ENCODE measurements at places on chromosomes 3 and 15. TPM values are rescaled to one million over a fixed set of nuclear protein-coding genes. Genes with fewer than 3 reads are reported as not detected.

GRCh38 chr3:177835008-177835407 is 637.7 kb upstream of the TBL1XR1 start:
- no peak overlapping the region for H3K27ac ChIP-seq
- DNase-seq = no peak
- H3K27me3 ChIP-seq = no peaks in the 10 kb centered on the region
- no peak overlapping the region for H3K4me3 ChIP-seq
- H3K36me3 ChIP-seq = no peaks in the 10 kb centered on the region

GRCh38 chr3:53142986-53143385 is 12.8 kb upstream of the RFT1 start:
- H3K27ac ChIP-seq = no peak overlapping the region
- H3K27me3 ChIP-seq = no peaks in the 10 kb centered on the region
- H3K36me3 ChIP-seq = no peaks in the 10 kb centered on the region
- DNase-seq = no peak
- no peak overlapping the region for H3K4me3 ChIP-seq

DNA sequence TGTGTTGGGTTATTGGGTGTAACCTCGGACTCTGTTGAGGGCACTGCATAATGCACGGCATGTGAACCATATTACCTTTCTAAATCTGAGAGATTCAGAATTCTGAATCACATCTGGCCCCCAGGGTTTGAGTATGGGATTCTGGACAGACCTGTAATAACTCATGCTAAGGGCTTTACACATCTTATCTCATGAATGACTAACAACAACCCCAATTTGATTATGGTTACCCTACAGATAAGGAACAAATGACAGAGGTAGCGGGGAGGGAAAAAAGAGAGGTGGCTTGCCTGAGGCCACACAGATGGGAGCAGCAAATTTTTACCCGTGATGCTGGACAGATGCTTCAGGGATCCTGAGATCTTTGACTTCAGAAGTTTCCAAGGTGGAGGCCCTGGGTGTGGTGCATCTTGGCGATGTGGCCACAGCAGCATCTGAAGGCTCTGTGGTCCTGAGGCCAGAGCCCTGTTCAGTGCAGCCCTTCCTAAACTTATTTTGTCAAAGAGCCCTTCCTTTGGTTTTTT is 43.8 kb downstream of the POMGNT2 start:
- H3K36me3 ChIP-seq = no peaks in the 10 kb centered on the region
- no peak overlapping the region for H3K4me3 ChIP-seq
- H3K4me1 ChIP-seq = no peaks in the 10 kb centered on the region
- H3K27me3 ChIP-seq = no peaks in the 10 kb centered on the region
- H3K27ac ChIP-seq = no peak overlapping the region

- H3K4me3 ChIP-seq = peak overlapping the region; percentile 71
- DNase-seq = no peak
- H3K27me3 ChIP-seq = no peaks in the 10 kb centered on the region
- H3K4me1 ChIP-seq = peaks cover 97% of the 10 kb centered on the region
Observed at GRCh38 chr15:90213818-90214204, 12.7 kb downstream of the SEMA4B start.

DNA sequence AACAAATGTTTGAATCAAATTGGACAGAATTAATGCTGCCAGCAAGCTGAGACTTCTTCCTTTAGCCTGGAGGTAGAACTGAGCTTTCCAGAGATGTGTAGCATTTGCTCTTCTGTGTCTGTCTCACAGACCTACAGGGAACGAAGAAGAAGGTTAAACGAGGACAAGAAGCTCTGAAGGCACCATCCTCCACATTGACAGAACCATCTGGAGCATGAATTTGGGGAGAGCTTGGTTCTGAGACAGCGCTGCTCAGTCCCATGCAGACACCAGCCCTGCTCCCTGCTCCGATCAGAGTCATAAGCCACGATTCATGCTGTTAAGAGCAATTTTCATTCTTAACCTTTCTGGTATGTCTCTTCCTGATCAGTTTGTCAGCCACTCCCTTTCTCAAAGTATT is 7.7 kb upstream of the KY start:
- no peaks in the 10 kb centered on the region for H3K36me3 ChIP-seq
- no peak for DNase-seq
- H3K27ac ChIP-seq = no peak overlapping the region
- H3K27me3 ChIP-seq = peaks cover 2% of the 10 kb centered on the region
- H3K4me1 ChIP-seq = no peaks in the 10 kb centered on the region

GRCh38 chr15:61521953-61522352 is 292.9 kb upstream of the RORA start:
- H3K4me3 ChIP-seq = no peak overlapping the region
- H3K36me3 ChIP-seq = no peaks in the 10 kb centered on the region
- peaks cover 6% of the 10 kb centered on the region for H3K4me1 ChIP-seq
- DNase-seq = no peak

DNA sequence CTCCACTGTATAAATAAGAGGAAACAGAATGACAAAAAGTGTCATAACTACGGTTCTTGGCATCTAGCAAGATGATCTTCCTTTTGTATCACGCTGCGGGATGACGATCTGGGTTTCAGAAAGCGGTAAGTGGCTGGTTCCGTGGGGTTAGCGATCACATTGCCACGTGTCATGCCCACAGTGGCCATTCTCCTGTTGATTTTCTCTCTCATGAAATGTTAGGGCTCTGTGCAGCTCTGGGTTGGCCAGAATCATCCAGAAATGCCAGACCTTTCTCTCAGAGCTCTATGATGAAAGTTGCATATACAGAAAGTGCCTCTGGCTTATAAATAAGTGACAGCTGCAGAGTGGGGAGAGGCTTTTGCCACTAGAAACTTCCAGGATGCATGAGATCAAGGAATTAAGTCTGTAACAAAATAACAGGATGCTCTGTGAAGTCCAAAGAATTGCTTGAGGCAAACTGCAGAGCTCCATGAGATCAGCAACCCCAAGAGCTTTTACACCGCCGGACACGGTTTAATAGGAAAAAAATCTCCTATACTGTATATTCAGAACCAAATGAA is 71.6 kb downstream of the ABTB1 start:
- no peaks in the 10 kb centered on the region for H3K27me3 ChIP-seq
- H3K36me3 ChIP-seq = no peaks in the 10 kb centered on the region
- H3K4me1 ChIP-seq = peaks cover under 1% of the 10 kb centered on the region
- no peak overlapping the region for H3K4me3 ChIP-seq
- H3K27ac ChIP-seq = no peak overlapping the region

DNA sequence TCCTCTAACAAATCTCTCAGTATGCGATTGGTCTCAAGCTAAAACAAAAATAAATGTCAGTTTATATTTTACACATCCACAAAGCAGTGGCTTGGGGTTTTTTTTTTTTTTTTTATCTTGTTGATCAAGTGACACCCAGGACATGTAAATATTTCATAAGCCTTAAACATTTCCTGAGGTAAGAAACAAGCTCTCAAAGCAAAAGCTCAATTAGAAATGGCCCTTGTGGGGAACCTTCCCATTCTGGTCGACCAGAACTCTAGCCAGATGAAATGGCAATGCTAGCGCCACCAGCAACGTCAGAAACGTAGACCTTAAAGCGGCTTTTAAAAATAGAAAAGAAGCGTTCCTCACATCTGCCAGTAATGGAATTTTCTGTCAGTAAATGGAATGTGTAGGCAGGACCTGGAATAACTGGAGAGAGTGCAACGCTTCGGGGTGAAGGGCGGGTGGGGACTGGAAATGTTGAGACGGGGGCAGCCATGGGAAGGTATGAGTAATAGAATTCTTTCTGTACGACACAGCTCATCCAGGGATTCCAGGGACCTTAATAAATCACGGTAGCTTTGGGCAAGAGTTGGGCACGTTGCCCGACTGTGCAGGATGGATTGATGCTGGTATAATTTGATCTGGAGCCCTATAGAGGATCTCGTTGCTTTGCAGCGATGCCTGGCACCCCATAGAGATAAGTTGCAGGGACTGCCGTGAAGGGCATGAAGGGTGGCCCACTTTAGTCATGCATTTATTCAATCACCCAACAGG is 44.4 kb downstream of the BTD start:
- peaks cover 22% of the 10 kb centered on the region for H3K36me3 ChIP-seq
- no peak for DNase-seq
- no peak overlapping the region for H3K27ac ChIP-seq

- H3K36me3 ChIP-seq = peaks cover 4% of the 10 kb centered on the region
- no peak for DNase-seq
- H3K27me3 ChIP-seq = no peaks in the 10 kb centered on the region
- H3K4me1 ChIP-seq = peaks cover 21% of the 10 kb centered on the region
Observed at GRCh38 chr3:44478055-44478468, 592 bp upstream of the ZNF445 start.

Gene DENND6A
- total RNA-seq = 21.5 TPM

Gene TEX9
- 31.3 TPM for total RNA-seq

Gene SQOR
- total RNA-seq = 44.9 TPM

Gene SKOR1
- 0.64 TPM for total RNA-seq

Gene FBN1
- total RNA-seq = 1.1 TPM

Gene HCLS1
- 440 TPM for total RNA-seq

Gene IQCH
- 1.1 TPM for total RNA-seq

Gene RASA2
- total RNA-seq = 42.3 TPM

Data from activated B cell treated with CpG ODN at 0.5 μM for 24 hours (primary cell).